ENCODE measurements at places on chromosomes 6 and 20.

DNA sequence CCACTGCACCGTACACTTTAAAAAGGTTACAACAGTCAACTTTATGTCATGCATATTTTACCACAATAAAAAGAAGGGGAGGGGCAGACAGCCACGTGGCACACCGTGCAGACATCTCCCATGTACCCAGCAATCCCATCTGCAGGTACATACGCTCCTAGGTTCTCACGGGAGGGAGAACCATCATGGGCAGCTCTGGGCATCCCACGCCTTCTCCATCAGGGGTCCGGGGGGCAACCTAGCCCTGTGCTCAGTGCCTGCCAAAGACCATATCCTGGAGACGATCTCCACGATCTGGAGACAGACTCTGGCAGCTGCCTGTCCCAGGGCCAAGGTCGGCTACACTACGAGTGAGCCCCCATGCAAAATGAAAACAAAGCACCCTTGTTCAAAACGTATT lies 2.5 kb upstream of the BNIP5 start:
- no peak for DNase-seq

GRCh38 chr6:146657432-146657831 lies 58.7 kb downstream of the ADGB start:
- DNase-seq, result no peak

DNA sequence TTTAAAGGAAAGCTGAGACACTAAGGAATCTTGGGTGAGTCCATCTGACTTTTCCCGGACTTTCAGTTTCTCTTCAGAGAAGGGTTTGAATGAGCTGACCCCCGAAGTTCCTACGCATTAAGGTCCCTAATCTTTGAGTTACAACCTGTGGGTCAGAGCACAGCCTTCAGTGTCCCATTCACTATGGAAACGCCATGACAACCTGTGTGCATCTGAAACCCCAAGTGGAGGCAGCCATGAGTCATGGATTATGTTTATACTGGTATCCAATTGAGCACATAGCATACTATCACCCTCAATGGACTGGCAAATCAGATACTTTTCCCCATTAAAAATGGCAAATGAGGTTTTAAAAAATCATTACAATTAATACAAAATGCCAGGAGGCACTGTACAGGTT lies 11.4 kb downstream of the MYLK4 start:
- DNase-seq, result no peak

- DNase-seq, result no peak
Observed at GRCh38 chr6:2767657-2768524, 2.7 kb downstream of the WRNIP1 start.

DNA sequence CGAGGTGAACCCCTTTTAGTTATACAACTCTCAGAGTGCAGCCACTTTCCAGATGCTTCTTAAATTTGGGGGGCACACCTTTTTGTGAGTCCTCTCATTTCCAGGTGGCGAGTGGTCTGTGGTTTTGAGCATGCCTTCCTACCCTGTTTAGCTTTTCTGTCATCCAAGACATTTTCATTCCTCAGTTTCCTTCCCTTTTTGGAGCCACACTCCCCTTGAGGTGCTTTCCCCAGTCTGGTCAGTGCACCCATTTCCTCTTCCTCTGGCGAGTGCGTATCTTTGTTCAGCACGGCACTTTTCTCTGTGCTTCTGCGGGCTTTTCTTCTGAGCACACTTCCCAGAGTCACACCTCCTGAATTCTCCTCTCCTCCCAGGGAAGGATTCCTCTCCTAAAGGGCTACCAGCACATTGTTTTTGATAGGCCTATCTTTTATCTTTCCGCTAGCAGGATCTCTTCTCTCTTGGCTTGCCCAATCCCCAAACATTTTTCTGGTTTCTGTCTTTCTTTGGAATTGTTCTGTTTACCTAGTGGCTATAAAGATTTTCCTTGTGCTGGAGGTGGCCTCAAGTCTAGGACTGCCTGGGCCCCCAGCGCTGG lies 1.4 kb downstream of the PHF20 start:
- DNase-seq, result peak; percentile 45

- DNase-seq, result no peak
Observed at GRCh38 chr20:49043000-49043399, 3.1 kb upstream of the CSE1L start.

- no peak for DNase-seq
Observed at GRCh38 chr20:2151858-2152281, 50.2 kb downstream of the STK35 start.

DNA sequence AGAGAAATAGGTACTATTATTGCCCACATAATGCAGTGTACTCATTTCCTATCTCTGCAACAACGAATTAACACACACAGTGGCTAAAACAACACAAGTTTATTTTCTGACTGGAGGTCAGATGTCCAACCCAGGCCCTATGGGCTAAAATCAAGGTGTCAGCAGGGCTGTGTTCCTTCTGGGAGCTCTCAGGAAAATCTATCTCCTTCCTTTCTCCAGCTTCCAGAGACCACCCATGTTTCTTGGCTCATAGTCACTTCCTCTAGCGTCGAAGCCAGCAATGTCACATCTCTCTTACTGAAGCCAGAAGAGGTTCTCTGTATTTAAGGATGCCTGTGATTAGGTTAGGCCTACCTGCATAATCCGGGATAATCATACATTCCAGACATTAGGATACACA lies 60.9 kb upstream of the TOP1 start:
- DNase-seq, result no peak

DNA sequence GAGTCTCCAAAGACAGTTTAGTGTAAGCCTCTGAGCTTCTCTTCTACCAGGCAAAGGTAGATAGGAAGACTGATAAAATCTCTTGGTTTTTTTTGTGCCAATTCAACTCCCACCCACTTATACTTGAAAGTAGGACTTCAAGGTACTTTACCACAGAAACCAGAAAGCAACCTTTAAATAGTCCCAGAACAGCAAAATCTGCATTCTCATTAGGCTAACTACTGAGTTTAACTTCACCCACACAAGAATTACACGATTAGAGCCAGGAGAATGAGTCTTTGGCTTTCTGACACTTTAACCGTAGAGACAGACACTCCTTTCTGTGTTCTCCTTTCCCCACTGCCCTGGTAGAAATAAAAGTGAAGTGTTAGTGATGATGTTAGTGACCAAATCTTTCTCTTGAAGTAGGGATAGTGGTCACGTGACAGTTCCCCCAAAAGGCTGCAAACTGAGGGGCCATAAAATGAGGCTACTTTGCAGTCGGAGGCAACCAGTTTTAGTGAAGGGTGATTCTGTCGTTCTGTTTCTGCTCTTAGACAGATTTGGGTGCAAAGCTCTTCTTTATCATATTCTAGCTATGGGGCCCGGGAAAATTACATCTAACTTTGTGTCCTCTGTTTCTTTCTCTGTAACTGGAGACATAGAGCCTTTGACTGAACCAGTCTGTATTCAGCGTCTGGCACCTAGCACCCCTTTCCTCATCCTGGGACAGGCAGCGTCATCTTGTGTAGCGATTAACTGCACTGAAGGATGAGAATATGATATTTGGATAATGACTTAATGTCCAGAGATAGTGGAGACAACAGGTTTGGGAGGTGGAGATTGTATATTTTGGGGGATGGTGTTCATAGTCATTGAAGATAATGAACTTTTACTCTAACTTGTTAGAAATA lies 206.4 kb upstream of the CITED2 start:
- DNase-seq, result peak; percentile 90

DNA sequence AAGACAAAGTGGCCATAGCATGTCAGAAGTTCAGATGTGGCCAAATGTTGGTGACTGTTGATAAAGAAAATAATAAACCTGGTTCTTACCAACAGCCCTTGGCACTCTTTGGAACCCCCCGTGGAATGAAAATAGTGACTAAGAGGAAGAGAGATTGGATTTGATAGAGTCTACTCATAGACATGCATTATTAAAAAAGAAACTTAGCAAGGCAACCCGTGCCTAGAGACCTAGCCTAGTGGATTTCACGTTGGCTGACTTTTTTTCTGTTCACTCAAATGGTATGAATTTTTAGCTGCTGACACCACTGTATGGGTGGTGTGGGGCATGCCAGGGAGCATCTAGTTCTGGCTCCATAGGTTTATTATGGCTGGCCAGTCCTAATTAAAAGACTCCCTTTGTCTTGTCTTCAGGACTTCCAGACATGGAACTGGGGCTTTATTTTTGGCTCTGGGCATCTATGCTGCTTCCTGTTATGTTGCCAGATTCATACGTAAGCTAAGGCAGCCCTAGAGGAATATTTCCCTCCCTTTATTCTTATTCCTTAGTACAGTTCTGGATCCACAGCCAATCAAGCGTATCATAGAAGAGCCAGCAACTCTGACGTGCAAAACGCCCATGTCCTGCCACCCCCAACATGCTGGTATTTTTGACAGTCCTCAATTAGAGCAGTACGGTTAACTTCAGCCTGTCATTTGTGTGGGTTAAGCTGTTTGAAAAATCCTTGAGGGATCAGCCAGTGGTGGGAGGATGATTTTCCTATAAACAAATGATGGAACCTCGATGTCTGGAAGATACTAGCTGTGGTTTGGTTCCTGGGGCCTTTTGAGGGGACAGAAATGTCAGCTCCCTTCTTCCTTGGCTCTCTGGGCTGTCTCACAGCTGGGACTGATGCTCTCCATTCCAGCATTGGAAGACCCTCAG lies 127.5 kb downstream of the ISM1 start:
- no peak for DNase-seq

DNA sequence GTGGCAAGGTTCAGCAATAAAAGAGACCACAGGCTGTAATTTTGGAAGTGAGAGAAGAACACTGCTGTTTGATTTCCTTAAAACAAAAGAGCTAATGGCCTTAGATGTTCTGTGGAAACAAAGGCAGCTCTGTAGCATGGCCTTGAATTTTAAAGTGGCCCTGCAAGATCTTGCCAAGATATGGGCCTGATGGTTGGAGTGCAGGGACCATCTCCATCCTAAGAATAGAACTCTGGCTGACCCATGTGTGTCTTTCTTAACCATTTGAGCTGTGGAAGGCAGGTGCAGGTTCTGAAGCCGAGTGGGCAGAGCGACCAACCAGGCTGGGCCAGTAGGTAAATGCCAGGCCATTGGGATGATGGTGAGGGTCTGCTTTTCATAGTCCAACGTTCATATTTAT lies 73.8 kb upstream of the VSTM2L start:
- no peak for DNase-seq

DNA sequence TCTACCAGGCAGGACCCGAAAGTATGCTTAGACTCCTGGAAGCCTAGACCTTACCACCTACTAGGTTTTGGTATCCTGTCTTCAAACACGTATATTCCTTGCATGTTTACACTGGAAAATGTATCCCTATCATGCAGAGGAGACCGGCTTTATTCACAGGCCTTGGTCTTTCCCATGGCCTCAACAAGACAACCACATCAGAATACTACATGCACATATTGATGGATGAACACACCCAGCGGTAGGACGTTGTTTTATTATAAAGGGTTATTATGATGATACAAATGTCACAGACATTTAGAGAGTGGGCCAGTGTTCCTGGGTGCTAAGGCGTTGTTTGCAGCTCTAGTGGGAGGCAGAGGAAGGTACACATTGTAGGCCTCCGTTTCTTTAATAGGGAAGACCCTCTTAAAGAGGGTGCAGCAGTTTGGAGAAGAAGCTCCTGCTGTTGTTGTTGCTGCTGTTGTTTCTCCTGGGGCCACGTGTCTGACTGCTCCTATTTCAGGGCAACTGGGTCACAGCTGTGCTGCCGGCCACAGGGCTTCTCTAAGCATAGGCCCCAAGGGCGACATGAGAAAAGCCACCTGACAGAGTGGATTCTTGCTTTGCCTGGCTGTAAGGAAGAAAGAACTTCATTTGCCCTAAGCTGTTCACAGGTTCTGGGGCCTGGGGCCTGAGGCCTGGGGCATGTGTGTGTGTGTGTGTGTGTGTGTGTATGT lies 98.3 kb upstream of the SASH1 start:
- DNase-seq, result no peak

DNA sequence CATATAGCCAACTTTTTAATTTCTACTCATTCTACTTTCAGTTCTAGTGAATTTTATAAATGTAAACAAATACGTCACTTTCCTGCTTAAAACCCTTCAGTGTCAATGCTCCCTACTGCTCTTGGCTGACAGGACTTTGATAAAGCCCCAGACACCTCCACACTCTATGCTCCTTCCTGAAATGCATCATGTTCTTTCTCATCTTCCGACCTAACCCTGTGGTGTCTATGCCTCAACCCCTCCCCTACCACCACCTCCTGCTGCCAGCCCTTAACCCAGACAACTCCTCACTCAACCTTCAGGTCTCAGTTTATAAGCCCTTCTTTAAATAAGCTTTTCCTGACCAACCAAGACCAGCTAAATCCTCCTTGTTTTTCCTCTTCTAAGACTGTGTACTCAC lies 19.1 kb downstream of the TLDC2 start:
- DNase-seq, result no peak

GRCh38 chr6:90025523-90026061 lies 131.3 kb downstream of the GJA10 start:
- no peak for DNase-seq
